Stimulated activated CD4-positive, alpha-beta T cell treated with anti-CD3 and anti-CD28 coated beads, Interleukin-2, amount 100 ng/mL, for 4 hours (primary cell): ENCODE measurements at places on chromosomes 5 and 9.

DNA sequence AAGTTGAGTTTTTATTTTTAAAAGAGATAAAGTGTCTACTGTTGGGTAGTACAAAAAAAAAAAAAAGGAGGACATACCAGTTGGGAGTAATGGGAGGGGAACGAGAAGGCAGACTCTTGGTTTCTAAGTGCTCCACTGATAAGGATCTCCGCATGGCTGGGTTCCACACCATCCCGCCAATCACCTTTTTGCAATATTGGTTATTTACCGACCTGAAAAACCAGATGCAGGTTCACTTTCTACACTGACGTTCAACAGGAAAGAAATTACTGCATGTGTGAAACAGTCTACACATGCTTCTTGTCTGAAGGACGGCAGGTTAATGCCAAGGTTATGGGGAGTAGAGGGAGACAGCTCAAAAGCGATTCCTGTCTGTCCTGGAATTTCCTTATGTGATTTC, 75.5 kb downstream of the PTPN3 start:
- no peak for DNase-seq

DNA sequence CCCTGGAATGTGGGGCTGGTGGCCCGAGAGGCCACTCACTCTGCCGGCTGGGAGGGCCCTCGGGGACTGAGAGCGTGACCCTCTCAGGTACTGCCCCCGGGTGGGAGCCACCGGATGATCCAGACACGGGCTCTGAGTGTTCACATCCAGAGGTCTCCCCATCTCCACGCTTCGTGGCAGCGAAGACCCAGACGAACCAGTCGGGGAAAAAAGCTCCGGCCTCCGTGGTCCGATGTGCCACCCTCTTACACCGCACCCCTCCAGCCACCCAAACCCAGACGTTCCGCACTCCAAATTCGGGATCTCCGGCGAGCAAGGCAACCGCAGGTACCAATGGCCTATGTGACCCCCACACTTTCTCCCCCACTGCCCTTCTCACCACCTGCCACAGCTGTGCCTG, 49.5 kb downstream of the AMBP start:
- no peak for DNase-seq

- no peak for DNase-seq
Measured at GRCh38 chr5:167012123-167013034, 1279.1 kb upstream of the WWC1 start.

GRCh38 chr9:128116104-128117083, 11.1 kb downstream of the PTGES2 start:
- DNase-seq, result no peak

DNA sequence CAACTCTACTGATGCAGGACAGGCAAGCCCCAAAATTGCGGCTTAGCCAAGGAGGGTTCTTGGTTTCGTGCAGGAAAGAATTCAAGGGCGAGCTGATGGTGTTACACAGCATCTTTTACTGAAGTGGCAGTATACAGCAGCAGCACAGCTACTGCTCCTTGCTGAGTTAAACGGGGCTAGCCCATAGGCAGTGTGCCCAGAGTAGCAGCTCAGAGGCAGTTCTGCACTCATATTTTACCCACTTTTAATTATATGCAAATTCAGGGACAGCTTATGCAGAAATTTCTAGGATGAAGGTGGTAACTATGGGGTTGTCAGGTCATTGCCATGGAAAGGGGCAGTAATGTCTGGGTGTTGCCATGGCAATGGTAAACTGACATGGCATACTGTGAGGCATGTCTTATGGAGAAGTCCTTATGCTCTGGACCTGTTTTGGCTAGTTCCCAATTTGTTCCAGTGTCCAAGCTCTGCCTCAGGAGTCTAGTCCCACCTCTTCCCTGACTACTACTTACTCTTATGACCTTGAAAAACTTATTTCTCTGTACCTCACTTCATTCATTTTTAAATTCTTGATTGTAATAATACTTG, 2.0 kb upstream of the SPINK9 start:
- DNase-seq, result no peak

DNA sequence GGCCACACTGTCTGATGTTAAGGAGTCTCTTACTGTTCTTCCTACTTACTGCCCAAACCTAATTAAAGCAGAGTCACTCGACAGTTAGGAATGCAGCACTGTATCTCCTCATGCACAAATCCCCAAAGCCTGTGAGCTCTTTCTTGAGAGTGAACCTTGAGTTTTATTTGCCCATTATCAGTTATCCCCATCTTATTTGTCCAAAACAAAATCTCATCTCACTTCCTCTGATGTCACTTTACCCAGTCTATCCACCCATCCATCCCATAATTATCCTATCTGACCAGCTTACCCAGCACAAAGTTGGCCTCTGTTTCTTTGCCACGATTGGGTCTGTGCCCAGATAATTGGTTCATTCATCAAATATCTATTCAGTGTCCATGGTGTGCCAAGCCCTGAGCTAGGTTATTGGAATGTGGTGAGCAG, 250.8 kb downstream of the SLIT3 start:
- DNase-seq, result no peak

DNA sequence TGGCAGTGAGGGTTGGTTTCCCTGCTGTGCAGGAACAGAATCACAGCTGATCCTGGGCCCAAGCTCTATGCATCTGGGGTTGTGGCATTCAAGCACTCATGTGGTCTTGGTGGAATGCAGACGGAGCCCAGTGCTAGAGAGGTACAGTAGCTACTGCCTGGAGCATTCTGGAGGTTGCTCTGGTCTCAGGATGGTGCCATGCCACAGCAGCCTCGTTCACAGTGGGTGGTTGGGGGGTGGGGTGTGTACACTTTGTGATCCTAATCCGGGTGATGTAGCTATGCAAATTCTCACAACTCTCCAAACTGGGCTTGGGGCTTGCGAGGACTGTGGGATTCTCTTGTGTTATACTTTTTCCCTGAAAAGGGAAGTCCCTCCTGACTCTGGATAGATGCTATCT, 45.2 kb downstream of the FGD3 start:
- no peak for DNase-seq

DNA sequence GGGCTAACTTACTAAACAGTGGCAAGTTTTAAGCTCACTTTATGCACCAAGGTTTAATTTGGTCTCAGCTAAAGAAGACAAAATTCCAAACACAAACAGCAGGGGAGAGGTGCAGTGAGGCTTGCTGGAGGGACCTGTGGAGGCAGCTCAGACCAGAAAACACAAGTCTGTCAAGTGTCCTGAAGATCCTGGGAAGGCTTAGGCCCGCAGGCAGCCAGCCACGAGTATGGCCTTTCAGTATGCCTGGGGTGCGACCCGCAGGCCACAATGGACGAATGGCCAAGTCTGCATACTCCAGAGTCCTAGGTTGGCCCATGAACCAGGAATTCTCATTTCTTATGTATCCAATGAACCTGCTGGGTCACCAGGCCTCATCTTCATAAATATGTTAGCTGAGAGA, 9.3 kb downstream of the CCNI2 start:
- DNase-seq, result no peak

DNA sequence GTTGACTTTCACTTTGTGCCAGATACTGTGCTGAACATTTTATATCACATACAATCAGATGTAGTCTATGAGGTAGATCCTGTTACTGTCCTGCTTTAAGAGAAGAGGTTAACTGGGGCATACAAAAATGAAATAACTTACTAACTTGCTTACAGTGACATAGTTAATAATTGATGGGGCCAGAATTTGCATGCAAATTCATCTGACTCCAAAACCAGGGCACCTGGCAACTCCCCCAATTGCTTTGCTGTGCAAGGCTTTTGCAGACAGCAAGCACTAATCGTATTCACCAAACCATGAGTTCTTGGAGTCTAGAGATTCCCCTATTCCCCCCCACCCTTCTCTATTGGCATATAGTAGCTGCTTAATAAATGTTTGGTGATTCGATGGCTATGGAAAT, 155.9 kb downstream of the TTLL11 start:
- no peak for DNase-seq

- no peak for DNase-seq
Measured at GRCh38 chr5:33162057-33162456, 278.7 kb upstream of the TARS1 start.

DNA sequence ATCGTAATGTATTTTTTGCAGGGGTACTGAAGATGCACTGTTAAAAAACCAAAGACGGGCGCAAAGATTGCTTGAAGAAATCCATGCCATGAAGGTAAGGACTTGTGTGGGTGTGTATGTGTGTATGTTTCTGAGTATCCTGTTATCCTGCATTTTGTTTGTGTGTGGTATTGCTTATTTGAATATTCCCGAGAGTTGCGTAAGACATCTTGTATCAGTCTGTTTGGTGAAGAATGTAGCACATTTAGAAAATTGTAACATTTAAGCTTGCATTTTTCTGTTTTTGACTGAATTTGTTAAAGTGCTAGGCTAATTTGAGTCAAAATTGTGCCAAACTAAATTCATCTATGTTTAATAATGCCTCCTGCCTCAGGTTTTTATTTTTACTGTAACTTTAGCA, 13.5 kb downstream of the SRFBP1 start:
- DNase-seq, result no peak

- DNase-seq, result no peak
Measured at GRCh38 chr9:93011114-93011513, 47.4 kb upstream of the SUSD3 start.

DNA sequence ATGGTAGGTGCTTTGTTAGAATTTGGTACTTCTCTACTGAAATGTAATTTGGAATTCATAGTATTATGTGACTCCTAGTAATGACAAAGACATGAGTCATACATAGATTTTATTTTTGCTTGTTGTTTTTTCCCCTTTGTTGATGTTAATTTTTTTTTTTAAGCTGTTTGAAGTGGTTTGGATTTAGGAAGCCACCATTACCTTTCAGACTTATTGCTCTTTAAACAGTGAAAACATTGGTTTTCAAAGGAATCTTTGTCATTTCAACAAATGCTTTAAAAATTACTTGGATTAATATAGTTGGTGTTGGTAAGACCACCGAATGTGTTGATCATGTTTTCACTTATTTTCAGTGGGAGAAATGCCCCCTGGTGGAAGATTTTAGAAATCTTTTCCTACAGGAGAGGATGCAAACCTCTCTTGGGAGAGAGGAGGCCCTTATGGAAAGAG, 170.1 kb upstream of the PITX1 start:
- no peak for DNase-seq

- no peak for DNase-seq
Measured at GRCh38 chr9:69498470-69498869, 173.5 kb downstream of the ENTREP1 start.

DNA sequence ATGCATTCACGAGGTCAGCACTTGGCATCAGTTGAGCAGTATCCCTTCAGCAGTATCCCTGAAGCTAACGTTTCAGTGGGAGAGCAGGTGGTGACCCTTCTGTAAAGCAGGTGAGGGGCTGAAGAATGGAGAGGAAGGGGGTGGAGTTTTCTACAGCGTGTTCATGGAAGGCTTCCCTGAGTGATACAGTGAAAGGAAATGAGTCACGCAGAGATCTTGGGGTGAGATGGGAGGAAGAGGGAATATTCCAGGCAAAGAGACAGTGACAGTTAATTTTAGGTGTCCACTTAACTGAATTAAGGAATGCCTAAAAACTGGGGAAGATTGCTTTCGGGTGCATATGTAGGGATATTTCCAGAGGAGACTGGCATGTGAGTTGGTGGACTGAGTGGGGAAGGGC, 25.7 kb downstream of the TAS2R1 start:
- DNase-seq, result no peak

DNA sequence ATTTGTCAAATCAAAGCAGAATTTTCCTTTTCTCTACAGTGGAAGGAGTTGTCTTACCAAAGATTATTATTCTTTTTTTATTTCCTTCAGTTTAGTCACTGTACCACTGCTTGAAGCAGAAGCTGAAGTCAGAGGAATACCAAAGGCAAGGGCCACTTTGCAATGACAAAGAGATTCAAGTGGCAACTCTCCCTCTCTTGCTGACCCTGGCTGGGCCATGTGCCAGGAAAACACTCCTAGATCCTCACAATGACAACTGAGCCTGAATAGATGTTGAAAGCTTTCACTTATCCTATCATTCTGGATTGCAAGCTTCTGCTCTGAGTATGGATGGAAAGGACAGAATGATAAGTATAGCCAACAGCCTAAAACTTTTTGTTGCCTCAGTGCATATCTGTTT, 618.3 kb downstream of the NR2F1-AS1 start:
- DNase-seq, result no peak

GRCh38 chr9:81193362-81194339, 495.7 kb downstream of the TLE1 start:
- DNase-seq, result no peak

GRCh38 chr5:42993516-42994245, 46.4 kb downstream of the ANXA2R start:
- DNase-seq, result no peak

DNA sequence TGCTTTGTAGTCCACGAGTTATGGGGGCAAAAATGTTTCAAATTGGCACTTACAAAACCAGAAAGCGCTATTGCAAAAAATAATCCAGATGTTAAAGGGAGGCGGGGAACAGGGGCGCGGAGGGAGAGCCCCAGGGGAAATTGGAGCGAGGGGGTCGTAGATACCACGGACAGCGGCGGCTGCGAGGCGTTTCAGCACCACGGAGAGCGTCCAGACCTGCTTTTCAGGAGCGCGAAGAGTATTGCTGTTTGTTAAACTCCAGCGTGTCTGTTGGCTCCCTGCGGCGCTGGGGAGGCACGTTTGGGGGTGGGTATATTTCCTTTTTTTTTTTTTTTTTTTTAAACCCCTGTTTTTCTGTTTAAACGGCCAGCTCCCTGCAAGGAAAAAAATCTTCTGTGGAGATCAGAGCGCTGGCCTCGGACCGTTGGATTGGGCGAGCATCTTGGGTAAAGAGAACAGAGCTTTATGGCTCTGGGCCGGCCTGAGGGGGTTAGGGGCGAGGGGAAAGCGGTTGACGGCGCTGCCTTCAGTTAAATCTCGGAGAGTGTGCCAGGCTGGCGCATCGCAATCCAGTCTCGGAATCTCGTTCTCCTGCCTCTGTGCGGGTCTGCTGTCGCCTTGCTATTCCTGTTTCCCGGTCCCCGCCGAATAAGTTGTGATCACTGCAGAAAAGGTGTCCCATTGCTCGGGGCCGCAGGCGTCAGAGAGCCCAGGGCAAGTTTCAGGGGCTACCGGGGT, at the start of gene GLRA1:
Gene GLRA1, minus strand, starts transcription at position 288 of the 738 bp plus-strand sequence. CDS start 302 bp downstream, outside the sequence.
- DNase-seq, result no peak

GRCh38 chr9:110382731-110383130, 45.1 kb upstream of the TXNDC8 start:
- no peak for DNase-seq

DNA sequence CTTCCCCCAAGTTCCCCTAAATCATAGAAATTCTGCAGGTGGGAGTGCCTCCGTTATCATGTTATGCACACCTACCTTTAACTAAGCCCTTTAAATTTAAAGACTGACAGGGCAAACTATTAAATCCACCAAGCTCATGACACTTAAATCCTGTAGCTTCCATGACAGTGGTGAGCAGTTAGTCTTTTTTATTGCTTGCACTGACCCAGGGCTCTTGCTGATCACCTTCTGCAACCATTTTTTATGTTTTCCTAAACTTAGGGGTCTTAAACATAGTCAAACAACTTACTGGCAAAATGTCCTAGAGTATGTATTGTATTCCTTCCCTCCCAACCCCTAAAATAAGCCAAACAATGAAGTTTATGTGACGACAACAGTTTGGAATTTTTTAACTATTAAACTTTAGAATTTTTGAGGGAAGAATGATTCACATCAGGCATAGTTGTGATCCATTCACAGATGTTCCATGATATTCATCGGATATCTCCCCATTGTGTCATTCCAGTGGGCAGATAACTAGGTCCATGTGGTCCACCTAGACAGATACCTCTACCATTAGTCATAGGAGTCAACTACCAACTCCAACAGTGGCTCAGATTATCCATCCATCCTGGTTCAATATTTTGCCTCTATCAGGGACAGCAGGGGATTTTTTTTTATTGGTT, 283.1 kb downstream of the ADAMTS6 start:
- no peak for DNase-seq

GRCh38 chr9:38211002-38211401, 142.0 kb upstream of the SHB start:
- no peak for DNase-seq

- DNase-seq, result no peak
Measured at GRCh38 chr5:56290378-56291078, 57.4 kb upstream of the ANKRD55 start.
